ENCODE measurements at places on chromosomes 12 and 14.

DNA sequence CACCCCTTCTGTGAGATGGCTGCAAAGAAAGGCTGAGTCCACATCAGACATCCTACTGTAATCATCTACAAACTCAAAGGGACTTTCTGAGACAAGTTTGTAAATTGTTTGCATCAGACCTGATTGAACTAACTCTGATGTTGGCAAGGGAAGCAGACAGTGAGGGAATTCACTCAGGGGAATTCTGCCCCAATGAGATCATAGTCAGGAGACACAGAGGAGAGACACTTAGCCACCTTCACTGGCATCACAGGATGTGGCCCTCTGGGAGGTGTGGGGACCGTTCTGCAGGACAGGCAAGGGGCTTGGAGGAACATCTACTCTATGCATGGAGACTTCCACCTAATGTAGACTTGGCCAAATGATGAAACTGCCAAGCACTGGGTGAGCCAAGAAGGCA, 70.7 kb upstream of the DDX11 start:
- no peak for DNase-seq

DNA sequence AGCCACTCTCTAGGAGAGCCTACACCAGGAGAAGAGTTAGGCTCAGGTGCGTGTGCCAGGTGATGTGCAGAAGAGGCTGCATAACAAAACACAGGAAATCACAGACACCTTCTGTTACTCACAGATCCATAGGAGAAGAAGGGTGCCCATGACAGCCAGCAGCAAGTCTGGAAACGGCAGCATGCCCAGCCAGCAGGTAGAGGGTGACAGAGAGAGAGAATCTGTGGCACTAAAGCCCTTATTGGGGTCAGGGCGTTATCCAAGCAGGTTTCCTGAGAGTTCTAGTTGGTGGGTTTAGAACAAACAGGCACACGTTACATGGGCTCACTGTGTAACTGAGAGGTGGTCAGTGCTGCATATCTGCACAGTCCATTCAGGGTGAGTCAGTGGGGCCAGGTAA, 14.9 kb upstream of the SLC8A3 start:
- DNase-seq = no peak

- DNase-seq = no peak
Observed at GRCh38 chr12:91419809-91420208, 237.2 kb upstream of the DCN start.

DNA sequence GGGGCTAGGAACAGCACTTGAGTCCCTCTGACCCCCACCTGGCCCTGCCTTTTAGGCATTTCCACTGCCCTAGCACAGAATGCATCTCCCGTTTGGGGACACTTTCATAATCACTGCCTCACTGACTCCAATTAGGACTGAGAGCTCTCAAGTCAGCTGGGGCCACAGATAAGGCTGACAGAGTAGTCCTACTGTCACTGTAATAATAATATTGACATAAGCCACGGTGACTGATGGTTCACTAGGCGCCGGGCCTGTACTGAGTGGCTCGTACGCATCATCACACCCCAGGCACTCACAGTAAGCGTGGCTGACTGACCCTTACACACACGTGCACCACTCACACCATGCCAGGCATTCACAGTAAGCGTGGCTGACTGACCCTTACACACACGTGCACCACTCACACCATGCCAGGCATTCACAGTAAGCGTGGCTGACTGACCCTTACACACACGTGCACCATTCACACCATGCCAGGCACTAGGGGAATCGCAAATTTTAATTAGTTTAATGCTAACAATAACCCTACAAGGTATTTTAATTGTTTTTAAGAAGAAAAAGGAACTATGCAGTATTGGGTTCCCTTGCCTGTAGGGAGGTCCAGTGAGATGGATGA, 87.7 kb downstream of the CHGA start:
- DNase-seq = no peak

DNA sequence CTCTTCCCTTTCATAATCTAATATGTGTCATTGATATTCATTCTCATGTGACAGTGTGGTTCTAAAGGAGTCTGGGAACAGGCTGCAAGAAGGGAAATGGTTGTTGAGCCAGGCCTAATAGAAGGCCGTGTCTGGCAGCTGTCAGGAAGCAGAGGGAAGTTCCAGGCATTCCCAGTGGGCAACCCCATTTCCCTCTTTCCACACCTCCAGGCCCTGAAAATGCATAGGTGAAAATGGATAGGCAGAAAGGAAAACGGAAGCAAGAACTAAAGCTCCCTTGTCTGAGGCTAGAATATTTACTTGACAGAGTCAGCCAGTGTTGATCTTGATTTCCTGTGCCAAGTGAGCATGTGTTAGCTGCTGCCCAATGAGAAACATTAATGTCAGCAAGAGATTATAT, 97.7 kb downstream of the PPM1A start:
- no peak for DNase-seq

DNA sequence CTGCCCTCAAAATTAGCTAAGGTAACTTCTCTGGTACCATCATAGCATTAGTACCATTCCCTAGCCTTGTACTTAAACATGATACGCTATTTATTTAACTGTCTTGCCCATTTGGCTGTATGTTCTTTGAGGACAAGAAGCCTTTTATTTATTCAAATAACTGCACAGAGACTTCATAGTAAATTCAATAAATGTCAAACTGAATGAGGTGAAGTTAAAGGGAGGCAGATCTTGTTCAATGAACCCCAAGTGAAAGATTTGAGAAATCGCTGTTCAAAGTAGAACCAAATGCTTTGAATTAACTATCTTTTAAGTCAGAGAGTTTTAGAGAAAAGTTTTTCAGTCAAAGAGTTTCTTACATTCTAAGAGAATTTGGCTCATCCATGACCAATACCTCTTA, 203.6 kb downstream of the GXYLT1 start:
- no peak for DNase-seq

DNA sequence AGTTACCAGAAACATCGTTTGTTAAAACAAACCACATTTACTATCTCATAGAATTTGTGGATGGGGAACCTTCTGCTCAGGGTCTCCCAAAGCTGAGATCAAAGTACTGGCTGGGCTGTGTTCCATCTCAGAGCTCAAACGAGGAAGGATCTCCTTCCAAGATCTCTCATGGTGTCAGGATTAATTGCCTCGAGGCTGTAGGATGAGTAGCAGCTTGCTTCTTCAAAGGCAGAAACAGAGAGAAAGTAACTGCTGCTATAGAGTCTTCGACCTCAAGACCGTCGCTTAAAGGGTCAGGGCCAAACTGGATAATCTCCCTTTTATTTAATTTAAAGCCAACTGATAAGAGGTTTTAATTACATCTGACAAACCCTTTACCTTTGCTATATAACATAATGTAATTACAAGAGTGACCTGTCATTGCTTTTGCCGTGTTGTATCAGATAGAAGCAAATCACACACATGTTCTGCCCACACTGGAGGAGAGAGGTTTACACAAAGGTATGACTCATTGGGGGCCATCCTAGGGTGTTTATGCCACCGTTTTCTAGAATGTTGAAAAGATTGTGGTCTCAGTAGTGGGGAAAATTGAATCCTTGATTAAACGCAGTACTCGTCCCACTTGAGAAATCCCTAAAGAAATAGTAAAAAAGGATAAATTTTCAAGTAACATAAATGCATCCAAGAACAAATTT, 868.8 kb upstream of the TMEM132C start:
- DNase-seq = no peak

DNA sequence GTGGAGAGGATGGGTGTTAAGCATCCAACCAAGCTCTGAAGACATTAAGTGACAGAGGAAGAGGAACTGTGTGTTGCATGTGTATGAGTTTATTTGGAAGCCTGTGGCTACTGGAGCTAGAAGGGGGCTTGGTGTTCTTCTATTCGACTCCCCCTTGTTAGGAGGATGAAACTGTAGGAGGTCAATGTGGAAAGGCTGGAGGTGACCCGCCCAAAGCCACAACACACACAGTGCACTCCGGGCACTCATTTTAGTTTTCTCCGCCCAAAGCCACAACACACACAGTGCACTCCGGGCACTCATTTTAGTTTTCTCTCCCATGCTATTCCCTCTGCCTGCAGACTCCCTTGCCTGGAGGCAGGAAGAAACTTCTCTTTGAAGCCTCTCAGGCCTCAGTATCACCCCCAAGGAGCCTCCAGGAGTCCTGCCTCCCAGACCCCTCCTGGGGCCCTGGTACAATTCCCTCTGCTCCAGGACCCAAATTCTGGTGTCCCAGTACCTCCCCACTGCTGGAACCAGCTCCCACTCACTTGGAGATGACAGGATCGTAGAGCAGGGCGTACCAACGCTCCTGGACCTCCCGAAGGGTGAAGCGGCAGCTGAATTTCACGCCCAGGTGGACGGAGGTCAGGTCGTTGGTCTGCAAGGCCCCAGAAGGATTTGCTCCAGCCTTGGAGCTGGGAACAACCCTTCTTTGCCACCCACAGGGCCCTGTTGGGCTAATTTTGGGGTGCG, 3.8 kb downstream of the MCRS1 start:
- DNase-seq = no peak

- DNase-seq = no peak
Observed at GRCh38 chr14:28756884-28757570, 9.6 kb upstream of the FOXG1 start.

DNA sequence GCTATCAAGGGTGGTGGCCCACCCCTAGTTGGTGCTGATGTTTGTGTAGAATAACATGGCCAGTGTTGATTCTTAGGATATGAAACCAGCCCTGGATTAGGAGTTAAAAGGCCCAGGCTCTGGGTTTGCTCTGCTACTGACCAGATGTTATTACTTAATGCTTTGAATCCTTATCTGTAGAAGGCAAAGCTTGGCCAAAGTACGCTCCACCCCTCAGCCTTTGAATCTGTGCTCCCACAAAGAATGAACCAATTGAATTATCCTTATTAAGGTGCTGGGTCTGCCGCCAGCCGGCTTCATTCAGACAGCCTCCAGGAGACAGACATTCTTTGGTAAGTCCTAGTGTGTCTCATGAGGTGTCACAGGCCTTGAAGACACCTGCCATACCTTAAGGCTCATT, 41.8 kb downstream of the AKAP3 start:
- DNase-seq = no peak

DNA sequence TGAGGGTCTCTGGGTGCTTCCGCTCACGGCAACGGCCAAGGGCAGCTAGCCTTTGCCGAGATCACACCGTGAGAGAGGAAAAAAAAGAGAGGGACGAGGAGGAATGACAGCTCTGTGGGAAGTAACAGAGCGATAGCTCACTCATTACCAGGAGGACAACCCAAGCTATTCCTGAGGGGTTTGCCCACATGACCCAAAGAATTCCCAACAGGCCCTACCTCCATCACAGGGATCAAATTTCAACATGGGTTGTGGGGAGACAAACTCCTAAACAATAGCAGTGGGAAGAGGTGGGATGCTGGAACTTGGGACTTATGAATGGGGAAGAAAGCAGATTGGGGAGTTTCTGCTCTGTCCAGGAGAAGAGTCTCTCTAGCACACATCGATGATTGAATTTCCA, 180.6 kb downstream of the LRRK2 start:
- no peak for DNase-seq

DNA sequence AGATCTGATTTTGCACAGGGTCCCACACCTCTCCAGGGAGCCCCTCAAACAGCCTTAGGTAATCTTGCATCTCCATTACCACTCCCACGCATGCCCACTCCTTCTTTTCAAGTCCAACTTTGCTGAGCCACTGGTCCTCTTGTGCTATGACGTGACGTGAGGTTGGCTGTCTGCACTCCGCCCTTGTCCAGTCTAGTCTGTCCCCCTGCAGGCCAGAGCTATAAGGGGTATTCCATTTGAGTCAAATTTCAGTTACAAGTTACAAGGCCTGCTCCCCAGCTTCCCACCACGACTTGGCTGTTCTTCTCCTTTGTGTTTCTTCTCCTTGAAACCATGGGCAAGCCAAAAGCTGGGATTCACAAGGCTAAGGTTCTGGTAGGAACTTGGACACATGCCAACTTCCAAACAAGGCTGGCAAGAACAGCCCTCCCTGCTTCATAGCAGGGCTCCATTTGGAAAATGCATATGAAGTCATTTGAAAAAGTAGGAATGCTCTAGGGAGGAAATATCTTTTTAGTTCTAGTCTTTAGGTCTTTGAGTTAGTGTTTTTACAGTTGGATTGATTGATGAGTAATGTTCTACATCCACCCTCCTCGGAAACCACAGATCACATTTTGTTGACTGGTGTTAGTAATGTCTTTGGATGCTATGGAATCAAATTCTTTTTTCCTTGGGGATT, 49.1 kb downstream of the KCNA1 start:
- DNase-seq = no peak

DNA sequence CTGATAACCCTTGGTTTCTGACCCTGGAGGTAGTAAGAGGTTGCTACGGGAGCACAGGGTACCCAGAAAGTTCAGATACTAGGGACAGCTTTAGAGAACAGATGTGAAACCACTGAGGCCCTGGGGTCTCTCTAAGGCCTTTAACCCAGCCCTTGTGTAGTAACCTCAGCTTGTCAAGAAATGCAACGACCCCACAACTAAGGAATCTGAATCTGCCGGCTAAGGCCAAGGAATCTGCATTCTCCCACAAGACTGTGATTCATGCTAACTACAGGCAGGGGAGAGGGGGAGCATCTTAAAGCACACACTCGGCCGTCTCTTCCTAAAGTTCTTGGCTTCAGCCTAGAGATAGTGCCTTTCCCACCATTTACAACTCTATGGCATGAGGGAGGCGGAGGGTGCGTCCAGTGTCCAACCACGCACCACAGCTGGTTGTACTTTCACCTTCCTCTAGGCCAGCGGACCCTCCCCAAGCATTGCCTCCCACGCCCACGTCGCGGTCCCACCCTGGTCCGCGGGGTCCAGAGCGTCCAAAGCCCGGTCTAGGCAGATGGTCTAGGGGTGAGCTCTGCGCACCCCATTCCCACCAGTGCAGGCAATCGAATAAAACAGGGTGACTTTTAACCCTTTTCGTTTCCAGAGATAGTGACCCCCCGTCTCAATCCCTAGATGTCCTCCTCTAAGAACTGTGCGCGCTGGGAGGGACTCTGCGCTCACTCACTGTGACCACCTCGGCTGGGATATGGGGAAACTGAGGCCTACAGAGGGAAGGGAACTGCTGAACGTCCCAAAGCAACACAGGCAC, 735 bp upstream of the VASH1 start:
- peak; percentile 70 for DNase-seq

DNA sequence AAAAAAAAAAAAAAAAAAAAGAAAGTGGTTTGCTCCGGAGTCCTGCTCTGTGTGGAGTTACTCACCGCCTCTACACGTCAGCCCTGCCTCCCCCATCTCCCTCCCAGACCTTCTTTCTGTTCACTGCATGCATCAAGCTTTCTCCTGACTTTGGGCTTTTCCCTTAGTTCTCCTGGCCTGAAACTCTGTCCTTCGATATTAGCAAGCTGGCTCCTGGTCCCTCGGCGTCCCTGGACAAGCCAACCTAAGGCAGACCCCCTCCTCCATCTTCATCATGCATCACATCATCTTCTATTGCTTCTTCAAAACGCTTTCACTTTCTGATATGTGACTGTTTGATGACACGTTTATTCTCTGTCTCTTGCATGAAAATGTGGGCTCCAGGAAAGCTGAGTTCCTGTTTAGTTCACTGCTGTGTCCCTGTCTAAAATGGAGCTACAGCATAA, 40.6 kb downstream of the SLC15A4 start:
- peak; percentile 46 for DNase-seq

- no peak for DNase-seq
Observed at GRCh38 chr14:75175677-75176141, 703 bp downstream of the TMED10 start.

- no peak for DNase-seq
Observed at GRCh38 chr14:73262427-73263183, 25.3 kb downstream of the PAPLN start.

GRCh38 chr12:124433147-124433874, 134.1 kb downstream of the NCOR2 start:
- DNase-seq = no peak
